ENCODE measurements at places on chromosomes 16 and 17.

- DNase-seq = peak; percentile 95
Measured at GRCh38 chr16:53091466-53092211, 36.8 kb downstream of the CHD9 start.

DNA sequence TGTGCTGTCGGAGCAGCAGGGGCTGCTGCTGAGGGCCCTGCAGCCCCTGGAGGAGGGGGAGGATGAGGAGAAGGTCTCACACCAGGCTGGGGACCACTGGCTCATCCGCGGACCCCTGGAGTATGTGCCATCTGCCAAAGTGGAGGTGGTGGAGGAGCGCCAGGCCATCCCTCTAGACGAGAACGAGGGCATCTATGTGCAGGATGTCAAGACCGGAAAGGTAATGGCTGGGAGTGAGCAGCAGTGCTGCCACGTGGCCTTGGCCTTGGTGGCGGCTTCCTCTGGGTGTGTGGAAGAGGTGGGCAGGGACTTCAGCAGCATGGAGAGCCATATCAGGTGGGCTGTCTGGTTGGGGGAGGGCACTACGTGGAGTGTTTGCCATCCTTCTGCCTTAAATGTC, 20.0 kb downstream of the MVP start:
- DNase-seq = no peak

- DNase-seq = no peak
Measured at GRCh38 chr16:10688291-10688690, 6.4 kb downstream of the TEKT5 start.

DNA sequence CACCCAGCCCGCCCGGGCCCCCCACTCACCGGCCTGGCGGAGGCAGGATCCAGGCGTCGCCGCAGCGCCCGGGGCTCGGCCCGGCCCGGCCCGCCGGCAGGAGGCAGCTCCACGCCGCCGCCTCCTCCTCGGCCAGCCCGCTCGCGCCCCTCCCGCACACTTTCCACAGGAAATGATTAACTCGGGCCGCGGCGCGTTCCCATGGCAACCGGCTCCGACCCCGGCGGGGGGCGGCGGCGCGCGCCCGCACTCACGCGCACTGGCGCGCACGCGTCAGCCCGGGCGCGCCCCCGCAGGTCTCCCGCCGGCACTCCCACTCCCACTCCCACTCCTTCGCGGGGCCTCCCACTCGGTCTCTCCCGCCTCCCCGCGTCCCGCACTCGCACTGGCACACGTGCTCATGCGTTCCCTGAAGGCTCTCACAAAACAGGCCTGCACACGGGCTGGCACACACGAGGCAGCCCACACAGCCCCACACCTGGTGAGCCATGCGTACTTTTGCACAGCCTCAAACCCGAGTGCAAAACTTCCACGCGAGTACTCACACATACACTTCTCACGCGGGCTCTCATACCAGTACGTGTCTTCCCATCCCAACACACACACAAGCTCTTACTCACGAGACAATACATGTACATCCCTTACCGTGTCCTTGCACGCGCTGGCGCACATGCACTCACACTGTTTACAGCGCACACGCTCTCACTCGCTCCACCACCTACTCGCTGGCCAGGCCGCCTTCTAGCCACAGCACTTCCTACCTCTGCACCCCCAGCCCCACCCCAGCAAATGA, at the start of gene KIFC3:
Gene KIFC3, minus strand, starts transcription at position 151 of the 793 bp plus-strand sequence. CDS start 4,248 bp downstream, outside the sequence.
- peak; percentile 89 for DNase-seq

DNA sequence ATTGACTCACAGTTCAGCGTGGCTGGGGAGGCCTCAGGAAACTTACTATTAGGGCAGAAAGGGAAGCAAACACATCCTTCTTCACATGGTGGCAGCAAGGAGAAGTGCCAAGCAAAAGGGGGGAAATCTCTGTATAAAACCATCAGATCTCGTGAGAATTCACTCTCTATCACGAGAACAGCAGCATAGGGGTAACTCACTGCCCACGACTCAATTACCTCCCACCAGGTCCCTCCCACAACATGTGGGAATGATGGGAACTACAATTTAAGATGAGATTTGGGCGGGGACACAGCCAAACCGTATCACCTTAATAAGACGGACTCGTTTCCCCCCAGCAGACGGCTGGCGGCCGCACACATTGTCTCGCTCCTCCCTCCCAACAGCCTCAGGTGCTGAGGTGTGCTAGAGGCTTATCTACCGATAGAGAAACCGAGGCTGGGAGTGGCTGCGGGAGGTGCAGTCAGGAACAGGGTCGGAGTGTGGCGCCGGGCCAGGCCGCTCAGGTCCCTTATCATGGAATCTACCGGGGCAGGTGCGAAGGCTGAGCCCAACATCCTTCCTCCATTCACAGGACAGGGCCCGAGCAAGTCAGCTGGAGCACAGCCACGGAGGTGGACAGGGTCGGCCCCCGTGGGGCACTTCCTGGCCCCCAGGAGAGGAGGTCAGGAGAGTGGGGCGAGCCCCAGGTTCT, 4.9 kb upstream of the ZG16B start:
- no peak for DNase-seq

GRCh38 chr16:5012887-5013286, 20.8 kb downstream of the NAGPA start:
- DNase-seq = no peak

- DNase-seq = no peak
Measured at GRCh38 chr16:2398520-2398919, 30.7 kb upstream of the CCNF start.

DNA sequence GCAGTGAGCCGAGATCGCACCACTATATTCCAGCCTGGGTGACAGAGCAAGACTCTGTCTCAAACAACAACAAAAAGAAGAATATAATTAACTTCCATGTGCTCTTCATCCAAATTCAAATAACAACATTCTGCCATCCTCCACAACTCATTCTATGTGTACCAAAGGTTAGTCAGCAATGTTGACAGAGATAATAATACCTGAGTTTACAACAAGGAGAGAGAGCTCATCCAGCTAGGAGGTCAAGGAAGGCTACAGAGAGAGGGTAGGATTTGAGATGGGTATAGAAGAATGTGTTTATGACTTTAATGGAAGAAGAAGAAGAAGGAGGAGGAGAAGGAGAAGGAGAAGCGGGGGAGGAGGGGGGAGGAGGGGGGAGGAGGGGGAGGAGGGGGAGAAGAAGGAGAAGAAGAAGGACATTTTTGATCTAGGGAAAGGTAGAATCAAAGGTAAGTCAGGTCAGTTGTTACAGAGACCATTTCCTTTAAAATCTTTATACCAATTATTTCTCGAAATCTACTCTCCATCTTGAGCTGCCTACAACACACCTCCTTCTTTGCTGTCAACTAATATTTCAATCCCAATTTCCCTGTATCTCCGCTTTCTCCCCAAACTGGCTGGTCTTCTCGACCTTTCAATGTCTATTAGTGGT, 10.1 kb upstream of the HSF5 start:
- DNase-seq = no peak

GRCh38 chr17:3482852-3483251, 7.1 kb downstream of the ASPA start:
- DNase-seq = no peak

DNA sequence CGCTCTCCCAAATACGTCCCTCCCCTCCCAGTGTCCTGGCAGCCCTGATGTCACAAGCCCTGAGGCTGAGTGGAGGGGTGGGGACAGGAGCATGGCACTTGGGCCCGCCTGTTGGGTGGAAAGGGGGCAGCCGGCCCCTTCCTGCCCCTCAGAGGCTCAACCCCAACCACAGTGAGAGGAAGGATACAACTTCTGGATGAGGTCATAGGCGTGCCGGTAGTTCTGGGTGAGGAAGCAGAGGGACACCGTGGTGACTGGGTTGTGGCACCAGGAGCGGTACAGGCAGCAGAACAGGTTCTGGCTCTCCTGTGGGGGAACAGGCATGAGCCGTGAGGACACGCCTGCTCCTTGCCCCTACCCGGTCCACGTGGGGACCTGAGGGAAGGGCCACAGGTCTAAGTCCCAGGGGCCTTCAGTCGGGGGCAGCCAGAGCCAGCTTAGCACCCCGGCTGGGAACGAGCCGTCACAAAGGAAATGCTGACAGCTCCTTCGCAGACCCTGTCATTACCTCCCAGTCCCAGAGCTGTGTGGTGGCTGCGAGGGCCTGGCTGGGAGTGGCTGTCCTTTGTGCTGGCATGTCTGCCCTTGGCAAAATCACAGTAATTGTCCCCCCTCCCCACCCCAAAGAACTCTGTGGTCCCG, 11.2 kb upstream of the MTSS2 start:
- no peak for DNase-seq

DNA sequence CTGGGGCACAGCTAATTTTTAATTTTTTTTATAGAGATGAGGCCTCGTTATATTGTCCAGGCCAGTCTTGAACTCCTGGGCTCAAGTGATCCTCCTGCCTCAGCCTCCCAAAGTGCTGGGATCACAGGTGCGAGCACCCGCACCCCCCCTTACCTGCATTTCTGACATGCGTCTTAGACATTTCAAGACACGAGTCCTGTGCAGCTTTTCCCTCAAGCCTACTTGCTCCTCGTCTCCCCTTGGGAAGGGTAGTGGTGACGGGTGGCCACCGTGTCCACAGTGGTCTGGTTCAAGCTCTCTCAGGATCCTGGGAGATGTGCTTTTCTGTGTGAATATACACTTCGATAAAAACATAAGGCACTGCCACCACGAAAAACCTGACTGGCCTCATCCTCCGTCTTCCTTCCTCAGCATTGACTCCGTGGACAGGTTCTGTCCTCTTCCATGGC, 9.6 kb downstream of the CANT1 start:
- no peak for DNase-seq

GRCh38 chr17:42053731-42054500, 3.5 kb upstream of the C17orf113 start:
- DNase-seq = no peak

- DNase-seq = no peak
Measured at GRCh38 chr16:27290562-27290961, 22.0 kb upstream of the NSMCE1 start.

DNA sequence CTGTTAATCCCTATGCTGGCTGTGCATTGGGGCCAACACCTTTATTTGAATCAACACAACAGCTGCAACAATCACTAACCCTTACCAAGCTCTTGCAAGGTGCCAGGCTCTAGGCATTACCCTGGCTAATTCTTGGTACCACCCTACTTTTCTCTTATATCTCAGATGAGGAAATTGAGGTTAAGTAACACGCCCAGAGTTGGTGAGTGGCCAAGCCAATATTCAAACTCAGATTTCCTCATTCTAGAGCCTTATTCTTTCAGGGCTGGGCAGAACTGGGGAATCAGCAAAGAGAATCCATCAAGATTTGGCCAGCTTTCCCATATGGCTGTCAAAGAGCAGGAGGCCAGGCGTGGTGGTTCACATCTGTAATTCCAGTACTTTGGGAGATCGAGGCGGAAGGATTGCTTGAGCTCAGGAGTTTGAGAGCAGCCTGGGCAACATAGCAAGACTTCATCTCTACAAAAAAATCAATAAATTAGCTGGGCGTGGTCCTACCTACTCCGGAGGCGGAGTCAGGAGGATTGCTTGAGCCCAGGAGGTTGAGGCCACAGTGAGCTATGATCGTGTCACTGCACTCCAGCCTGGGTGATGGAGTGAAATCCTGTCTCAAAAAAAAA, 23.7 kb downstream of the ARSG start:
- peak; percentile 31 for DNase-seq

DNA sequence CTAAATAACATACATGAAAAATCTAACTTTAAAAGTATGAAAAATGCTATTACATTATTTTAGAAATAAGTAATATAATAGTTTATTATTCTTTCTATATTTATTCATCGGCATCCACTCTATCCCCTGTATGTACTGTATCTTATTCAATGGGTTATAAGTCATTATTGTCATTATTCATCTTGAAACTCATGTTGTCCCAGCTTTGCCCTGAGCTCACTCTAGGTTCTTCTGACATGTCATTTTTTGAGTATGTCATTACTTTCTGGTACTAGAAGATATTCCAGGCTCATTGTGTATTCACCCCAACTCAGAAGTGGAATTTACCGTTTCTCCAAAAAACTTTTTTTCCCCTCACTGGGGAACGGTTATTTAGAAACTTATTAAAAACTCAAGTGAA, 53.0 kb upstream of the MNT start:
- DNase-seq = no peak

GRCh38 chr17:30340801-30341356, 7.0 kb upstream of the TMIGD1 start:
- no peak for DNase-seq

DNA sequence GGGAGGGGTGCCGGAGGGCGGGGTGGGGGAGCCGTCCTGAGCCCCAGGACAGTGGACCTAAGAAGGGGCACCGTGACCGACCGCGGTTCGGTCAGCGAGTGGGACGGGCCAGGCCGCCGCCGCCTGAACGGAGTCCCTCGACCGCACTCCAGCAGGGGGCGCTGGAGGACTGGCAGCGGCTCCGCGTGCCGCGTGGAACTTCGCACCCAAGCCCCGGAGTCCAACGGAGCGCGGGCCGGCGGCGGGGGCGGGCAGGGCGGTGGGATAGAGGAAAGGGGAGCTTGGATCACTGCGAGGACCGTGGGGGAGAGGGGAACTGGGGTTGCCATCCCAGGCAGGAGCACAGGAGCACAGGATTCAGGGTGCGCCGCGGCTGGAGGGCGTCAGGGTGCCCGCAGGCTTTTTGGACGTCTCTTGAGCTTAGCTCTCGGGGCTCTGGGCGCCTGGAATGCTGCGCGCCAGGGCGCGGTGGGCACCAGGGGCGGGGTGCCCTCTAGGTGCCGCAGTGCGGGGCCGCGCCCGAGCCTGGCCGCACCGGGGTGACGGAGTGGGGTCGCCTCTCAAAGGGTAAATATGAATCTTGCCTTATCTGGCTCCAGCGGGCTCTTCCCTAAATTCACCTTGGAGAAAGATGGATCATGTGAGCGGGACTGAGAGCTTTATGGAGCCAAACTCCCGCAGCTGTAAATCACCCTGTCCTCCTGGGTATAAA, 379 bp upstream of the OTOP2 start:
- peak; percentile 55 for DNase-seq

GRCh38 chr16:89656435-89657121, 930 bp downstream of the CHMP1A start:
- no peak for DNase-seq

GRCh38 chr16:75066861-75067447, 49.6 kb downstream of the LDHD start:
- no peak for DNase-seq

DNA sequence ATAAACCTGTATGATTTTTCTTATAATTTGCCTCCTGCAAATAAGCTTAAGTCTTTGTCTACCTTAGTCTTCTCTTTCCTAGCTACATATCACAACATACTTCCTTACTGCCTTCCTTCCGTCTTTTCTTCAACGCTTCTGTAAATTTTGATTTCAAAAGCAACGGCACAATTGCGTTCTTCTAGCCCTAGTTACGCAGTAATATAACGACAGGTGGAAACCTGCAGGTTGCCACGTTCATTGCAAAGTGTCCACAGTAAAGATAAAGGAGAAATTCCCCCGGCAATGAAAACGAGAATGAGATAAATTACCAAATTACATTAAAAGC, 546 bp upstream of the PSMD7 start:
- DNase-seq = no peak
